ENCODE measurements at places on chromosomes 4 and X.

- no peak for DNase-seq
These were observed 1.8 kb downstream of the KLF3 start for GRCh38 chr4:38665551-38666411.

DNA sequence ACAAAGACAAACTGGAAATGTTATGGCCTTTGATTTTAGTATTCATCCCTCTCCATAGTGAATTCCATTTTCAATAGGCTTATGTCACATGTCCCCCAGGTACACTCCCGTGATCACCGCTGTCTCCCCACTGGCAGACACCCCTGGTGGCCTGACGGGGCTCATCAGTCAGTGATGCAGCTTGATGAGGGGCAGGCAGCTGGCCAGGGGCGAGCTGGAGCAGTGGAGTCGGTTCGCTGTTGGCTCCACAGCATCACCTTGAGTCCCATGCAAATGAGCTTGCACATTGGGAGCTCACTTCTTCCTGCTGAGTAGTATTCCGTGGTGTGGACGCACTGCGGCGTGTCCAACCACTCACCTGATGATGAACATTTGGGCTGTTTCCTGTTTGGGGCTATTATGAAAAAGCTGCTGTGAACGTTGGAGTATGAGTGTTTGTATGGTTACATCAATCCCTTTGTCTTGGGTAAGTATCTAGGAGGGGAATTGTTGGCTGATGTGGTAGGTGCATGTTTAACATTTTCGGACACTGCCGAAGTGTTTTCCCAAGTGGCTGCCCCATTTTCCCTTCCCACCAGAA lies 5.2 kb downstream of the TREX2 start:
- no peak for DNase-seq

DNA sequence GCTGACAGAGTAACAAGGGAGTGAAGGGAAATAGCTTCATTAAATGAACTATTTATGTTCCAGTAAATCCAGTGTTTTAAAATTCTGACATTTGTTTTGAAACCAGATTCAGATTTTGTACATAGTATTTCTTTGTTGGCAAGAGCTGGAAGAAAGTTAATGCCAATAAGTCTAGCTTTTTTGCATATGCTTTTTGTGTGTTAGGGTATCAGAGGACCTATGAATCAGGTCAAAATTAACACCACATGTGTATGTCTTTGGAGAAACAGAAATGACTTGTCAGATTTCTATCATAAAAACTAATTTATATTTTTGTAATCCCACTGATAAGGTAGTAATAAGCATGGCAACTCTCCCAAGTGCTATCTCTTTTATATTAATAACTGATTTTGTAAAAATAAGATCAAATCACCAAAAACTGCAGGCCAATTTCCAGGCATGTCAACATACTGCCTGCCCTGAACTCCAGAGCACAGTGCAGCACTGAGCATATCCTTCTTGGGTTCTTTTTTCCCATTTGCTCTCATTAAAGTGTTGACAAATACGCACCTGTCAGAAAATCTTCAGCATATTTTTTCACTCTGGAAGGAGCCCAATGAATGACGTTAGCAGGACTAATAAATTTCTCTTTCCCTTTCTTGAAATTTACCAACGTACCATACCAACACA lies 65.5 kb downstream of the SH3RF1 start:
- no peak for DNase-seq

DNA sequence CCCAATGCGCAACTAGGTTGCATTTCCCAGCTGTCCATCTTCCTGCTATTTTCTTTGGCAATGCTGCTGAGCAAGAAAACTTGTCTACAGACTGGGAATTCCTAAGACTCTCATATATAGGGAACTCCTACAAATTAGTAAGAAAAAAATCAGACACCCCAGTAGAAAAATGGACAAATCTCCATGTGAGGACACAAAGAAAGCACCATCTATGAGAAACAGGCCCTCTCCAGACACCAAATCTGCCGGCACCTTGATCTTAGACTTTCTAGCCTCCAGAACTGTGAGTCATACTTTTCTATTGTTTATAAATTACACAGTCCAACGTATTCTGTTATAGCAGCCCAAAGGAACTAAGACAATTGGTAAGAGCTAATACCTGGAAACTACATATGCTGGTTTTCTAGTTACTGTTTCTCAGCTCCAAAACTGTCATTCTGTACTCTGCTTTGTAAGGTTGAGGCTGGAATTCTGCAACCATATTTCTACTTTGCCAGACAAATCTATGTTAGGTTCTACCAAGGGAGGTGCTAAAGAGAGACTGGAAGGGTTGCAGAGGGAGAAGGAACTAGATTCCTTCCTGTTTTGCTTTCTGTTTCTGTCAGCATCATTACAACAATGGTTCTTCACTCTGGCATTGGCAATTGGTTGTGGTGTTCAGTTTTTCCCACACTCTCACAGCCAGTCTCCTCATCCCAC lies 35.7 kb upstream of the FAM241A start:
- DNase-seq: no peak

DNA sequence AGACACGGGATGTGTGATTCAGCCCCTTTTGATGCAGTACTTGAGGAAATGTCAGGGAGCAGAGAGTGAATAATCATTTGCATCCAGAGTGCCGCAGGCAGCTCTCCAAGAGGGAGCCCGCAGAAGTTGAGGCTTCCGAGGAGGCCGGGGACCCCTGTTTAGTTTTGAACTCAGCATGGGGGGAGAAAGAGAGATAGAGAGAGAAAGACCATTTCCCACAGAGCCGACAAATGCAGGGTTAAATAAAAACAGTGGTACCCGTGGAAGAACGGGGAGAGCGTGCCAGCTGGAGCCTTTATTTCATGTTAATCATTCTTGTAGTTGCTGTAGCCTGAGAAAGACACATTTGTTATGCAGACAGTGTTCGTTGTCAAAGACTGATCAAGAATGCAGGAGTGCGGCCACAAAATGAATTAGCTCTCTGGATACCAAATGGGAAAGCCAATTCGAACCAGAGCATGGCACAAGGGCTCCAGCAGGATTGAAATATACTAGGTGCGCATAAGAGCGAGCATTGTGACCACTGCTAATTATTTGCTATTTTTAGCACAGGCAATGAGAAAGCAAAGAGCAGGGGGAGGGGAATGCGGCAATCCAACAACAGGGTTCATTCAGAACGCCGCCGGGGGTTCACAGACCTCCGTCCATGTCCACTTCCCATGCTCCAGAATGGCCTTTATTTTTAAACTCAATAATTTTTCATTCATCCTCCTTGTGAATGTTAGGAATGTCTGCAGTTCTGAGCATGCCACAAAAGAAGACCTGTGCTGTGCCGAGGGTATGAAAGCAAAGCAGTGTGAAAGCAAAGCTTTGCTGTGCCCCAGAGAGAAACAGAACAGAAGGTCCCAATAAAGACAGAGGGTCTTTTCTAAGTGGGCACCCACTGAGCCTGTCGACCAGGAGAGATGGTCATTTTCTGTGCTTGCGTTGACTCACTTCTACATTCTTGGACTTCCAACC lies 243.9 kb upstream of the VCX3A start:
- no peak for DNase-seq

Measured in activated effector memory CD4-positive, alpha-beta T cell treated with anti-CD3 and anti-CD28 coated beads, Interleukin-2, amount 50 U/mL, for 16 hours (primary cell).